ENCODE measurements at places on chromosomes 13 and 19.

DNA sequence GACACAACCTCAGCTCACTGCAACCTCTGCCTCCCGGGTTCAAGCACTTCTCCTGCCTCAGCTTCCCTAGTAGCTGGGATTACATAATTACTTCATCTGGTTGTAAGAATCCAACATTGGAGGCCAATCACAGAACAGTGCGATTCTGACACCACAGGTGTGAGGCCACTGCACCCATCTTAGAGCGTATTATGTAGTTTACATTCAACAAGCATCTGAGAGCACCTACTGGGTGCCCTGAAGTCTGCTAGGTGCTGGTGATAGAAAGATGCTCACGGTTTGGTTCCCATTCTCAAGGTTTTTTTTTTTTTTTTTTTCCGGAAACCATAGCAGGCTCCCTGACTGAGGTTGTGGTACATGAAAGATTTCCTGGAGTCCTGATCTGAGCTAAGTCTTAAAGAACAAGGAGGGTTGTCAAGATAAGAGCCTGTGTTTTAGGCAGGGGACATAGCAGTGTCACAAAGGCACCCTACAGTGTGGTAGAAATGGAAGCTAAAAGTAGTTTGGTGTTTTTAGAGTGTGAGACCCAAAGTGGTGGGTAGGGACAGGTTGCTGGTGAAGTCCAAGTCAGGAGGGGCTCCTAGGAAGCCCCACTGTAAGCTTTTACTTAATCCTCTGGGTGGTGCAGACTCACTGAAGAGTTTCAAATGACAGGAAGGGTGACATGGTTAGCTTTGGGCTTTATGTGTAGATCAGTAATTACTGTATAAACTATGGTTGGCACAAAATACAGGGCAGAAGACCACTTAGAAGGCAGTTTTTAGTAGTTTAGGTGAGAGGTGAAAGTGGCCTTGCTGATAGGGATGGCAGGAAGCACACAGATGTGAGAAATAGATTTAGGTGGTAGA is 15.2 kb downstream of the SAE1 start:
- no peak for DNase-seq
- no peaks in the 10 kb centered on the region for H3K4me1 ChIP-seq
- H3K4me3 ChIP-seq, result no peak overlapping the region
- H3K36me3 ChIP-seq, result no peaks in the 10 kb centered on the region
- no peak overlapping the region for H3K27ac ChIP-seq

GRCh38 chr13:31184981-31185645 is 14.7 kb upstream of the B3GLCT start:
- H3K27ac ChIP-seq, result no peak overlapping the region
- no peak overlapping the region for H3K4me3 ChIP-seq
- DNase-seq, result no peak
- H3K27me3 ChIP-seq, result no peaks in the 10 kb centered on the region

DNA sequence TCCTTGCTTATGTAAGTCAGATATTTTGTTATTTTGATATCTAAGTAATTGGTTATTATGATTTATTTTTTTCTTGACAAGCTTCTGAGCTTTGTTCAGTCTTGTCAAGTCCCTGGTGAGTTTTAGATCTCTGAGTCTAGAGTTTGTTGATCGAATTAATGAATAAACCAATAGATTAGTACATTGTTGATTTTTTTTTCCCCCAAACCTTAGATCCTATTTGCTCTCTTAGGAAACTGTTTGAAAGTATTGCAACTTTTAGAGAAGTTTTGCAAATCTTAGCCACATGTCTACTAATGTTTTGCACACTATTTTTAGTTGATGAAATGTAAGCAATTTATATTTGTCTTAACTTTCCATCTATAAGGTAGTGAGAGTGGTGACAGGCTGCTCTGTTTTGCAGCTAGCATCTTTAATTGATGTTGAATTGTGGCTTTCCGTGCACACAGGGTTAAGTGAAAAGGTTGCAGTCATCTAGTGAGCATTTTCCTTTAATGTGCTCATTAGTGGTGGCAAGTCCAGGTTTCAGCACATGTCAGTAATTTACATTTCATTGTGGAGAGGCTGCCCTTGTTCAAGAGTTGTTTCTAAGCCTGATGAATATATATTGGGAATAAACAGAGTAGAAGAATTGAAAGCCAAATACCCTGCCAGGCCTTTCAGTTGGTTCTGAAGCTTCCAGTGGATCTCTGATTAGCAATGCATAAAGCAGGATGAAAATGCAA is 86.3 kb downstream of the PCCA start:
- no peaks in the 10 kb centered on the region for H3K4me1 ChIP-seq
- no peak overlapping the region for H3K27ac ChIP-seq
- H3K36me3 ChIP-seq, result no peaks in the 10 kb centered on the region
- no peak overlapping the region for H3K4me3 ChIP-seq
- DNase-seq, result no peak
- H3K27me3 ChIP-seq, result no peaks in the 10 kb centered on the region

- no peaks in the 10 kb centered on the region for H3K4me1 ChIP-seq
- no peak overlapping the region for H3K27ac ChIP-seq
- no peak overlapping the region for H3K4me3 ChIP-seq
- H3K27me3 ChIP-seq, result no peaks in the 10 kb centered on the region
Observed at GRCh38 chr13:38883783-38884182, 106.8 kb downstream of the STOML3 start.
